Globus pallidus (tissue), 1 donor: ENCODE measurements at places on chromosomes 16 and 17.
A peak's percentile ranks its signal among the peaks of the same experiment; 100 is the strongest.

DNA sequence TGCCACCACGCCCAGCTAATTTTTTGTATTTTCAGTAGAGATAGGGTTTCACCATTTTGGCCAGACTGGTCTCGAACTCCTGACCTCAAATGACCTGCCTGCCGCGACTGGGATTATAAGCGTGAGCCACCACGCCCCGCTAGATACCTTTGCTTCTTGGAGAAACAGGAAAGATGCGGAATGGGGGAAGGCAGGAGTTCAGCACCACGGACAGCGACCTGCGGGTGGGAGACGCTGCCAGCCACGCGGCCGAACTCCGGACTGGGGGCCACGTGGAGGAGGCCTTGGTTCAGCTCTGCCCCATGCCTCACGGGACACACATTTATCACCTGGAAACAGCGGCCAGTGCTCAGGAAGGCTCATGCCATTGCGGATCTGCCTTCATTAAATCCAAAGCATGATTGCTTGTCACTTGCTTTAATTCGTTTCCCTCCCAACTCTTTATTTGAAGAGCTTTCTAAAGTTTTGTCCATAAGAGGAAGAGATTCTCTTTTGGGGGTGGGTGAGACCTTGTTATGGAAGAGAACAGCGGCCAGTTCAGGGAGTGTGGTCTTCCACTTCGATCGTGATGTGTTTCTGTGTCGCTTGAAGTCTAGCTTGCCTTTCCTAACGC lies 219.9 kb downstream of the ENGASE start:
- DNase-seq, result peak; percentile 11

DNA sequence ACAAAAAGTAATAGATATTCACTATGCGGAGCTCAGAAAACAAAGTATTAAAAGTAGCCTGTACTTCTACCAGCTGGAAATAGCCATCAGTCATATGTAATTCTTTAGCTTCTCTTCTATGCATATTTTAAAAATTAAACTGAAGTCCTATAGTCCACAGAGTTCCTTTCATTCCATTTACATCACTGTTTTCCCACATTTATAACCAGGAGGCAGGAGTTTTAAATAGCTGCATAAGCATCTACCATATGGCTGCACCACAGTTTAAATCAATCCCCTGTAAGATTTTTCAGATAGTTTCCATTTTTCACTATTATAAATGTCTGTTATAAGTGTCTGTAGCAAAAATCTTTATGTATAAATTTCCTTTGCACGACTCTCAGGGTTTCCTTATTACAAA lies 45.1 kb downstream of the ZFHX3 start:
- no peak for DNase-seq

DNA sequence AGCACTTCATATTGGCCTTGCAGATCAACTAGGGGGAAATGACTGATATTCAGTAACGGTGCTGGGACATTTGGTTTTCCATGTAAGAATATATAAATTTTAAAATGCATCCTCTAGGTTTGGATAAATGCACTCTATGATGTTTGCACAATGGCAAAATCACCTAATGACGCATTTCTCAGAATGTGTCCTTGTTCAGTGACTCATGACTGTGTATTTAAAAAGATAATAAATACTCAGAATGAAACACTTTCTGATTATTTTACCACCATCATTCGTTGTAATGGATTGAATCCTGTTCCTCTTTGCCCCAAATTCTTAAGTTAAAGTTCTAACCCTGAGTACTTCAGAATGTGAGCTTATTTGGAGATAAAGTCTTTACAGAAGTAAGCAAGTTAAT lies 17.2 kb upstream of the ADGRG1 start:
- DNase-seq, result no peak

DNA sequence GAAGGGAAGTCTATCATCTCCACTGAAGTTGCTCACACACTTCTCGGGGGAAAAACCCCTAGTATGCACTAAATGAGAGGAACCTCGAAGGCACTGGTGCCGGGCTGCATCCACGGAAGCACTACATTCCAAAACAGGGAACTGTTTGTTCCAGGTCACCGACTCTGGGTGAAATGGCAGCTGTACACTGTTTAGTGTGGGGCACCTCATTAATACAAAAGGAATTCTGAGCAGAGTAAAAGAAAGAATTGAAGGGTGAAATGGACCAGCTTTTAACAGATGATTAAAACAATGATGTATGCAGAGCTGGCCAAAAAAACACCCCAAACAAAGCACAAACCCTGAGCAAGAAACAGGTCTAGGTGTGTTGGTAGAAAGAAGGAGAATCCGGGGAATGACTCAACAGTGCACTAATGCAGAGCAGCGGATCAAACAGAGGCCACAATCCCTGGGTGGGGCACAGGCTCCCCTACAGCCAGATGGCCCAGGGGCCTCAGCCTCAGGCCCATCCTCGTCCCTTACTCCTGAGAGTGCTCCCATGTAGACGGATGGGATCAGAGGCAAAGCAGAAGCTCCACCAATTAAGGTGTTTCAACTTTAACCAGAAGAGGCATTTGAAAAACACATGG lies 161.5 kb downstream of the ZFHX3 start:
- DNase-seq, result no peak

GRCh38 chr17:29135464-29135863 lies 44.7 kb downstream of the MYO18A start:
- no peak for DNase-seq

DNA sequence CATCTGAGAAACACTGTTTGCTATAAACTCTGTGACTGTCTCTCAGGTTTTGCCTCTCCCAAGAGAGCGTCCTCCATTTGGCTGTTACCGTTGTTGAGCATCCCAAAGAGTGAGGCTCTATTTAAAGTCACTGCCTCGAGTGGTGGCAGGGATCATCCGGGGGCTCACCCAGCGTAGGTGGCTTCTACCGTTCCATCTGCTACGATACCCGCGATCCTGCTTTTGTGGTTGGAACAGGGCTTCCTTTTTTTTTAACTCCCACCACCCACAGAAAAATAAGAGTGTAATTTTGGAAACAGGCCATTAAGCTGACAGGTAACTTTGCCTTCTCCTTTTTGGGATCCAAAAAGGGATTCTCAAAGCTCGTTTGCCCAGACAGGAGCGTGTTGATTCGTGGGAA lies 36.4 kb downstream of the KNOP1 start:
- no peak for DNase-seq

GRCh38 chr17:7285679-7286078 lies 4.2 kb downstream of the SLC2A4 start:
- no peak for DNase-seq

DNA sequence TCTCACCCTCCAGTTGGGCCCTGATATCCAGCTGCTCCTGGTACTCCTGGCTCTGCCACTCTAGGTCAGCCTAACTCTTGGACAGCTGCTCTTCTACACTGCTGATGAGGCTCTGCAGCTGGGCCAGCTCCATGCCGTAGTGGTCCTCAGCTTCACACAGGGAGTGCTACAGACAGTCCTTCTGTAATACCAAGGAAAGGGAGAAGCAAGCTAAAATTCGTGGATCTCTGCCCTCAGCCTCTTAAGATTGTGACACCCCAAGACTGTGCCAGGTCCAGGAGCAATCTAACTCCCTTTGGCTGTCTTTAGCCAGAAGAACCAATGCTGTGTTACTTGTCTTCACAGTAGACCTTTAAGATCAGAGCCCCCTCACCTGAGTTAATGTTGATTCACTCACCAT lies 7.7 kb upstream of the KRT38 start:
- no peak for DNase-seq

DNA sequence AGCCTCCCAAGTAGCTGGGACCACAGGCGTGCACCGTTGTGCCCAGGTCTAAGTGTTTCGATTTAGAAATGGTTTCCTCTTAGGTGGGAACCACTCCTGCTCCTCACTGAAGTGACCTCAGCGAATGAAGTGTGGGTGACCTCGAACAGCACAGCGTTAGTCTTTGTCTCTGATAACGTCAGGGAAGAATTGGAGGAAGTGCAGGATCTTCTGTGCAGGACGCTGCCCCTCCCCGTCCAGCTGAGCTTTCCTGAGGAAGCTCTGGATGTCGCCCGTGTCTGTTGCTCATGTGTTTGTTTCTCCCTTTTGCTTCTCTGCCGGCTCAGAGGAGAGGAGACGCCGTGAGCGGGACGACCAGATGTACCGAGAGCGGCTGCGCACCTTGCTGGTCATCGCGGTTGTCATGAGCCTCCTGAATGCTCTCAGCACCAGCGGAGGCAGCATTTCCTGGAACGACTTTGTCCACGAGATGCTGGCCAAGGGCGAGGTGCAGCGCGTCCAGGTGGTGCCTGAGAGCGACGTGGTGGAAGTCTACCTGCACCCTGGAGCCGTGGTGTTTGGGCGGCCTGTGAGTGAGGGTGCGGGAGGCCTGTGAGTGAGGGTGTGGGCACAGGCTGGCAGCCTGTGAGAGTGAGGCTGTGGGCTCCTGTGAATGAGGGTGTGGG lies 15.6 kb downstream of the SPG7 start:
- no peak for DNase-seq

DNA sequence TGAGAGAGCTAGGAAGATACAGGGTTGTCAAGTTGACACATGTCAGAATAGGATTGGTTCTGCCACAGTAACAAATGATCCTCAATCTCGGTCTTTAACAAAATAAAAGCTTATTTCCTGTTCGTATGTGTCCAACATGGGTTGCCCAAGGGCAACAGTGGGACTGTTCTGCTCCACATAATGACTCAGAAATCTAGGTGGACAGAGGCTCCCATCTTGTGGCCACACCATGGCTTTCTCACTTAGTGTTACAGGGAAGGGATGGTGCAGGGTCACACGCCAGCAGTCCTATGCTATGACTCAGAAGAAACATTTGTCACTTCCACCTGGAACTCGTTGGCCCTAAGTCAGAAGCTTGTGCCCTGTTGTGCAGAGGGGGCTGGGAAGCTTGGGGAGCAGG lies 364.9 kb downstream of the SNX29 start:
- DNase-seq, result no peak

- no peak for DNase-seq
Measured at GRCh38 chr16:87535855-87536794, 43.3 kb upstream of the ZCCHC14 start.

DNA sequence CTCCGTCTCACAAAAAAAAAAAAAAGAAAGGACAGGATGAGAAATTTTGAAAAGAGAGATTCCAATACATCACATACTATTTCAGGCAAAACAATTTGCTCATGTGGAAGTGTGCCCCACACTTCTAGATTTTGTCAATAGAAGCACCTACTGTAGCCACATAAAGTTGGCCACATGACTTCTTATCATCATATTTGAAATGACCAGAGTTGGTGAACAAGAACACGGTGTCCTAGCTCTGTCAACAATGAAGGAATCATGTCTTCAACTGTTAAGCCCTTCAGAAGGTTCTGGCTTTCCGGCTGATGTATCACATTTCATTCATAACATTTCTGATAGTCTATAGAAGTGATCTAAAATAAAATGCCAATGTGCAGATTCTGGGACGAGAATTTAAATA lies 534.5 kb downstream of the TMEM114 start:
- no peak for DNase-seq

- no peak for DNase-seq
Measured at GRCh38 chr16:54648575-54648974, 282.1 kb upstream of the IRX5 start.

DNA sequence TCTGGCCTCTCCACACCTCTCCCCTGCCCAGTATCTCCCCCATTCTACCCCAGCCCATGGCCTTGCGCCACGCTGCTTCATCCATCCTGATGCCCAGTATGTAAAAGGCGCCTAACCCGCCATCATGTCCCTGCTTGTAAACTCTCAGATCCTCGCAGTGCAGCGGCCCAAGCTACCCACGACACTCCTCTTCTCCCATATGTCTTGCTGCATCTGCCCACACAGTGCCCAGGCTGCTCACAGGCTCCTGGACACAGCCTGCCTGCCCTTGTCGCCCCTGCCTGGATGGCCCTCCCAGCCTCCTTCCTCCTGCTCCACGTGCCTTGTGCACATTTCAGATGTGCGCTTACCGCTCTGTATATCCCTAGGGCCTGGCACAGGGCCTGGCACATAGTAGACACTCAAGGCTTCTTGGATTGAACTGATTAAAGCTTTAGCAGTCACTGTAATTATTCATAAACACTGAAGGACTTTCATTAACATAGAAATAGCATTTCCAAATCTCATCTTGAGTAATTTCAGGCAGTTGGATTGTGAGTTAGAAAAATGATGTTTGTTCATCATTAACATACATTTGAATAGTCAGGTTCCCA lies 129.1 kb downstream of the CLEC16A start:
- DNase-seq, result no peak

- no peak for DNase-seq
Measured at GRCh38 chr17:9261081-9262012, 240.0 kb downstream of the NTN1 start.

GRCh38 chr16:7315813-7316212 lies 16.8 kb upstream of the RBFOX1 start:
- DNase-seq, result no peak

GRCh38 chr17:77107506-77108433 lies 33.0 kb upstream of the SEC14L1 start:
- DNase-seq, result no peak

GRCh38 chr16:81416749-81417148 lies 27.9 kb upstream of the CMIP start:
- DNase-seq, result no peak

DNA sequence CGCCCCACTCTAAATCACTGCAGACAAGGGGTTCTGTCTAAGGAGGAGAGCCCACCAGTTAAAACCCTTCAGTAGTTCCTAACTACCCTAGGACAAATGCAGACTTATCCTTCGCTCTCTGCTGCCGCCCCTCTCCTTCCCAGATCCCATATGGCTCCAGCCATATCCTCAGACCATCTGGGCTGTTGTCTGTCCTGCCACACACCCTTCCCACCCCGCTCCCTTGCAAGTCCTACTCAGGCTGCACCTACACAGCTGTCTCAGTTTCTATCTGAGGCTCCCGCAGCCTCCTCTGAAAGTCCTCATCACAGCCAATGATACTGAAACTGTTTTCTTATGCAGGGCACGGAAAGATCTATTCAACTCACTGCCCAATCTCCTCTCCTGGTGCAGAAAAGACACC lies 720 bp upstream of the BCKDK start:
- DNase-seq, result no peak

DNA sequence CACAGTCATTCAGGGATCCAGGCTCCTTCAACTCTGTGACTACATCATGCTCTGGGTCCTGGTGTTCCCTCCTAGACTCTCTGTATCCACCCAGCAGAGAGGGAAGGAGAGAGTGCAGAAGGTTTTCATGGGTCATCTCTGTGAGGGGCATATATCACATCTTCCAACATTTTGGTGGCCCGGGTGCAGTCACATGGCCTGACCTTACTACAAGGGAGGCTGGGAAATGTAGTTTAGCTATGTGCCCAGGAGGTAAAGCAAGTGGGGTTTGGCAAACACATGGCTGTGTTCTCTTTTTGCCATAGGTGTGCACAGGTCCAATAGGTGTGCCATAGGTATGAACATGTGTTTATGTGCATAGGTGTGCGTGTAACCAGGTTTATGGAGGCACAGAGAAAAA lies 222.2 kb upstream of the EEF2KMT start:
- DNase-seq, result no peak

GRCh38 chr16:14109782-14110727 lies 38.9 kb downstream of the MRTFB start:
- DNase-seq, result no peak

- peak; percentile 57 for DNase-seq
Measured at GRCh38 chr17:4747847-4748246, 8.1 kb upstream of the CXCL16 start.
